AG04449 (cell line): ENCODE measurements at places on chromosomes 11 and 22.

- DNase-seq, result no peak
These were observed 110.8 kb downstream of the UVRAG start for GRCh38 chr11:75925785-75926164.

GRCh38 chr11:10667521-10667885 lies 26.1 kb downstream of the IRAG1 start:
- peak; percentile 65 for DNase-seq

DNA sequence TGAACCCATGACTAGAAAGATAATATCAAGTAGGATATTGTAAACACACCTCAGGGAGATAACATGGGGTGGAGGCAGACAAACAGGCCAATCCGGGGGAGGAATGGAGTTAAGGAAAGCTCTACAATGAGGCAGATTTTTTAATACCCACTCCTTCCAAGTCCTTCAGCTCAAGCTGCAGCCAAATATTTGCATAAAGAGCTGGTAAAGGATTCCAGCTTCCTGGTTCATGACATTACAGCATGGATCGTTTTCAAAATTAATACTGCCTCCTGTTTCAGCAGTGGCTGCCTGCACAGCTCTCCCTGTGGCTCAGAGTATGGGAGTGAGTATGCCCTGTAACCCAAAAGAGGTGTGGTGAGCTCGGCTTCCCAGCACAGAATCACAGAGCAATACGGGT lies 5.1 kb downstream of the POU2AF3 start:
- DNase-seq, result no peak

DNA sequence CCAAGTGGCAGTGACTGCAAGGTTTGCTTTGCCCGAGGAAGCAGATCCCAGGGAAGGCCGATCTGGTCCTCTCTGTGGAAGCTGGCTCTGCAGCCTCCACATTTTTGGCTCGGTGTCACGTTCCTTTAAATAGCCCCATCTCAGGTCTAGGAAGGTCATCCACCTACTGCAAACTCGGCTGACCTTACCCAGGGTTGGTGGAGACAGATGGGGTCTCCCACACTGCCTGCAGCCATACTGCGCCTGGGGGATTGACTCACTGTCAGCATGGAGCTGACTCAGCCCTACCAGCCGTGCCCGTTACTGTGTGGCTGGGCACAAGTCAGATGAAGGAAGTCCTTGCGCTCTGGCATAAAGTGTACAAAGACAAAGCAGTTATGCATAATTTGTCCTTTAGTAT lies 16.9 kb downstream of the CDPF1 start:
- no peak for DNase-seq

DNA sequence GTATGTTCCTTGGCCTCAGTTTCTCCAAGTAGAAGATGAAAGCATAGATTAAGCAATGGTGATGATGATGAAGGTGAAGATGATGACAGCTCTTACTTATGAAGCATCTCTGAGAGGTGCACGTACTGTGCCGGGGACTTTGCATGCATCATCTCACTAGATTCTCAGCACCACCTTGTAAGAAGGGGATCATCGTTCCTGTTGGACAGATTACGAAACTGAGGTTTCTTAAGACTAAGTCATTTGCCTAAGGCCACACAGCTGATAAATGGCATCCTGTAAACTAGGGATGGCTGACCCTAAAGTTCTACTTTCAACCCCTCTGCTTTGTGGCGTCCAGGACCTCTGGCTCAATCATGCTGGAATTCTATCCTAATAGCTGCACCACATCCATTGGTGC lies 8.7 kb downstream of the MS4A15 start:
- no peak for DNase-seq

DNA sequence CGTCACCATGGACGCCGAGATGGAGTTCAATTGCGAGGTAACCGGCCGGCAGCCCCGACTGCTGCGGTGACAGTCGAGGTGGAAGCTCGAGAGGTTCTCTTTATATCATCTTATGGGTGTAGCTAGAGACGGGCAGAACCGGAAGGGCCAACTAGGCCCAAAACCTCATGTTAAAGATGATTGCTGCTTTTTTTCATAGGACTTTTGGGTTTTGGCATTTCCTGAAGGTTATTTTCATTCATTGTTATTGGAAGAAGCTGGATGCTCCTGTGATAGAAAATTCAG lies 585 bp downstream of the NF2 start:
- no peak for DNase-seq

- DNase-seq, result no peak
These were observed 5.1 kb downstream of the ARSA start for GRCh38 chr22:50622723-50623327.

GRCh38 chr11:28243061-28243460 lies 134.9 kb downstream of the METTL15 start:
- no peak for DNase-seq

- no peak for DNase-seq
These were observed 1.1 kb downstream of the KCNQ1 start for GRCh38 chr11:2445746-2446551.

DNA sequence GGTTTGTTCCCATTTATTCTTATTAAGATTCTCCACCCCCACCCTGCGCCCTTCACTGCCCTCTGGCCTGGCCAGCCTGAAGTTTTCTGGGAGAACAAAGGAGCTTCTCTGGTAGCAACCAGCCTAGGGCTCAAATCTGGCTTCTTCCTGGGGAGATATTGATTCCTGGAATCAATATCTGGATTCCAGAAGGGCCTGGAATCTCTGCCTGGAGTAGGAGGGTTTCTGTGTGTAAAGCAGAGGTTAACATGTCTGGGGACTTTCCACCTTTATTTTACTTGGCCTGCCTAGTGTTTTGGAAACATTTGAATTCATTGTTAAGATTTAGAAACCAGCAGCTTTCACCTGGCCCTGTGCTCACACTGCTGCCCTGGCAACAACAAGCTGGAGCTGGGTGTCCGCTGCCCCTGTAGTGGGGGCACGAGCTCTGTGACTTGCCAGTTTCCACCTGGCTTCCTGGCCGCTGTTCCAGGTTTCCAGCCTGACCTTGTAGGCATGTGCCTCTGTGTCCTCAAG lies 5.5 kb downstream of the C11orf91 start:
- no peak for DNase-seq

DNA sequence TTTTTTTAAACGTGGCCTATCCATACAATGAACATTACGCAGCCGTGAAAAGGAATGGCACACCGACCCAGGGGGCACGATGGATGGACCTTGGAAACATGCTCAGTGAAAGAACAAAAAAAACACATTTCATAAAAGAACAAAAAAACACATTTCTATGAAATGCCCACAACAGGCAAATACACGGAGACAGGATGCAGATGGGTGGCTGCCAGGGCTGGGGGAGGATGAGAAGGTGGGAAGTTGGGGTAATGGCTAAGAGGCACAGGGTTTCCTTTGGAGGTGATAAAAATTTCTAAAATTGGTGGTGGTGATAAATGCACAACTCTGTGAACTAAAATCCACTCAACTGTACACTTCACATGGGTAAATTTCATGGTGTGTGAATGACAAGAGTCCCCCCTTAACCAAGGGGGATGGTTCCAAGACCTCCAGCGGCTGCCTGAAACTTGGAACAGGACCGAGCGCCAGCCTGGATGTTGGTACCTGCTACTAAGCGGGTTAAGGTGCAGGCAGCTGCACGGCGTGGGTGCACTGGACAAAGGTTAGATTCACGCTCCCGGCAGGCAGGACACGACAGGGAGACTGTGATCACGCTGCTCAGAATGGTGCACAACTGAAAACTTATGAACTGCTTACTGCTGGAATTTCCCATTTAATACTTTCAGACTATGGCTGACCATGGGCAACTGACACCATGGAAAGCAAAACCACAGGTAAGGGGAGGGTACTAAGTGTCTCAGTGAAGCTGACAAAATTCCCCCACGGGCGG lies 16.5 kb downstream of the BRD1 start:
- no peak for DNase-seq

- no peak for DNase-seq
These were observed 47.2 kb upstream of the ADA2 start for GRCh38 chr22:17266251-17266971.

DNA sequence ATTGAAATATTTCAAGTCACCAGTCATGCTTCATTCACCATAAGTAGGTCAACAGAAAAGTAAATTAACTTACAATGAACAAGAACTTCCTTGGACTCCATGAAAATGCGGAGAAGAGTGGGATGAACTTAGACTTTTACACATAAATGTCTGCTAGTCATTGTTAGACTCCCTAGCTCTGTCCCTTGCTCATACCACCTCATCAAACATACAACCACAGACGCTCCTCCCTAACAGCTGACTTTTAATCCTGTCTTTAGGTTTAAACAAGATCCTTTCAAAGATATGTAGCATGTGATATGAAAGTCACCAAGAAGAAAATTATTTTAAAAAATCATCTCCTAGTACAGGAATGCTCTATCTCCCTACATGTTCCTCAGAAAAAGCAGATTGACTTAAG lies 248.1 kb downstream of the DLG2 start:
- DNase-seq, result no peak

DNA sequence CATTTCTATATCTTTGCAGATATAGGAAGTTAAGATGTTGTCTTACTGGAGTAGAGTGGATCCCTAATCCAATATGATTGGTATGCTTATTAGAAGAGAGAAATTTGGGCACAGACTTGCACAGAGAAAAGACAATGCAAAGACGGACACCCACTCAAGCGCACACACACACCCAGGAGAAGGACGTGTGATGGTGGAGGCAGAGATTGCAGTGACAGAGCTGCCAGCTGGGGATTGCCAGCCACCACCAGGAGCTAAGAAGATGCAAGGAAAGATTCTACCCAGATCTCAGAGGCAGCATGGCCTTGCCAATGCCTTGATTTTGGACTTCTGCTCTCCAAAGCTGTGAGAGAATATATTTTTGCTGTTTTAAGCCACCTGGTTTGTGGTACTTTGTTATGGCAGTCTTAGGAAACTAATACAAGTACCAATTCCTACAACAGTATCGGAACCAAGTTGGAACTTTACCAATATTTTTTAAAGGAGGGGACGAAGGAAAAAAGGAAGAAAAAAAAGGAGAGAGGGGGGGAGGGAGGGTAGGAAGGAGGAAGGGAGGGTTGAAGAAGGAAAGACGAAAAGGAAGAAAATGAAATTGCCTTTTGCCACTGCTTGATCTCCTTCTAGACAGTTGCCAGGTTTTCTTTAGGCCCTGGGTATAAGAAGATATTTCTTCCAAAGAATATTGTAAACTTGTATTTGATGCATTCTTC lies 334.0 kb downstream of the BUD13 start:
- DNase-seq, result no peak
